ENCODE measurements at places on chromosomes 7 and 10.

- DNase-seq = no peak
Observed at GRCh38 chr10:113007343-113007771, 57.3 kb downstream of the TCF7L2 start.

- DNase-seq = no peak
Observed at GRCh38 chr7:148717266-148717793, 18.6 kb downstream of the CUL1 start.

DNA sequence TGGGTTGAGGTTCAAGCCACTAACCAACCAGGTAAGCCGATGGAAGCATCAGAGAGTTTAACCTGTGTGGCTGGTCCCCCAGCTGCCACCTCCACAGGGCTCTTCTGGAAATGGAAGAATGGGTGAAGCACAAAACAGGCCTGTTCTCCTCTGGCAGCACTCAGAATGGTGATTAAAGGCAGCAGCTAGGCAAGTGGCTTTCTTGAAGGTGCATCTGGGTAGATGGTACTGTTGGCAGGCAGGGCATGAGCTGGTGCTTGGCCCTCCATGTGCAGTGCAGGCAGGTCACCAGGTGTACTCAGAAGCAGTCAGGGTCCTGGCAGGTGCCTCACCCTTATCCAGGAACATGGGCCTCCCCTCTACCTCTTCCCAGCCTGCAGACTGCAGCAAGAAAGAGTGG is 11.5 kb downstream of the AKR1E2 start:
- no peak for DNase-seq

- DNase-seq = no peak
Observed at GRCh38 chr10:125137601-125138438, 22.5 kb downstream of the CTBP2 start.

DNA sequence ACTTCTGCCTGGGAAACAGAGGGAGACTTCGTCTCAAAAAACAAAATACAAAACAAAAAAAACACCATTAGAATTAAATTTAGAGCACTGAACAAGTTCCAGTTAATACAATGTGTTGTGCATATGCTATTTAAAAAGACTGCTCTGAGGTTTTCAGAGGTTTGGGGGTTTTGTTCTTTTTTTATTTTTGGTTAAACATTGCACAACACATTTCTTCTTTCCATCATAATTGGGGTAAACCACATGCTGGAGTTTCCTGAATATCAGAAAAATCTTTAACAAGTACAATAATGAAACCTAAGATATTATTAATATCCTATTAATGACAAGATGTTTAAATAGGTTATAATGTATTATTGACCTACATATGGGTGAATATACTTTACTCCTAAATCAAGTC is 26.3 kb downstream of the IGF2BP3 start:
- DNase-seq = no peak

GRCh38 chr7:158803367-158803969 is 25.8 kb downstream of the ESYT2 start:
- DNase-seq = no peak

DNA sequence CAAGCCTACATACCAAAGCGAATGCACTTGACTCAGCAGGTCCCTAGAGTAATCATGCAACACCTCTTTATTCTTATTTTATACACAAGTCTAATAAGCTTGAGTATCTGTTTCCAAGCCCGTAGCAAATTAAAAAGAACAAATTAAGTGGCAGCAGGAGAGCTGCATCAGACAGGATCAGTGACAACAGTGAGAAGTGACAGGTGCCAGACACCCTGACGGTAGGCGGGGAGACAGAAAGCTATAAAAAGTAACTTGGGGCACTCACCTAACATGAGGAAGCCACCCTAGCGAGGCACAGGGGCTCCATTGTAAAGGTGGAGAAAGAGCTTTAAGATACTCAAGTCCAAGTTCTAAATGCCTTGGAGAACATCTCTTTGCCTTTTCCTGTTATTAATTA is 174.2 kb downstream of the PLXNA4 start:
- no peak for DNase-seq

DNA sequence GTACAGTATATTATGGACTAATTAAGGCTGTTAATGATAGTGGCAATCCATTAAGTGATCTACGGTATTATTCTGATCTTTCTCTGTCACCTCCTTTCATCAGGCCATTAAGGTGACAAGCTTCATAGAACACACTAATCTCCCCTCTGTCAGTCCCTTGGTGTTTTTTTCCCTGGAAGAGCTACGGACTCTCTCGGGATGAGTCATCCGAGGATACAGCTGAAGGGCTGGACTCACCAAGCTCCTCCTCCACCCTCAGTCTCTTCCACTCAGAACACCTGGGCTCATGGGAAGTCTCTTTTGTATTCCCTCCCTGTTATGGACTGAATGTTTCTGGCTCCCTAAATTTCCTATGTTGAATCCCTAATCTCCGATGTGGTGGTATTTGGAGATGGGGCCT is 69.8 kb upstream of the PLXNA4 start:
- DNase-seq = no peak

DNA sequence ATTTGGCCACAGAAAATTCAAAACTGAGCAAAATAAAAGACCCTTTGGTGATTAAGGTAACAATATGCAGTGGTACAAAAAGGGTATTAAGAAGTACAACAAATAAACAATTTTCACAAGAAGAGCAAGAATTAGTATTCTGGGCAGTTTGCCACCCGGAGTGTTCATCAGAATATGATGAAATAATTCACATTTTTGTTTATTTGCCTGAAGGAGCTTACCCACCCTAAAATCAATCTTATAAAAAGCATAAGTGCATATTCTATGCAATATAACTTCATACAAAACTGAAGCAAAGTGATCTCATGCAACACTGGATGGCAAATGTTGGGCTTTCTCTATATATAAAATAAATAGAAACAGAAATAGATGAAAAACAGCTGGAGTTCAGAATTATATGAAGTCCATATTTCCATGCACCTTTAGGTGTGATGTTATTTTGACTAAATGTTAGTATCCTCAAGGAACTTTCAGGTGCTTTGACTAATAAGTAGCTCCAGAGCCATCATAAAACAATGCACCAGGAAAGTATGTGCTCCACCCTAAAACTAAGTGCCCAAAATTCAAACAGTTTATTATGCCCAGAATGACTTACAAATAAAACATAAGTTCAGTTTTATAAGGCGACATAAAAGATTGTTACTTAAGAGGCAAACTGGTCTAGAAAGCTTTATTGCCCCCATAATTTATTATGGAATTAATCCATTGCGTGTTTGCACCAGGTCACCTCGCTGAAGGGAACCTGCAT is 474.3 kb downstream of the SEMA3D start:
- DNase-seq = no peak

GRCh38 chr7:19026888-19027287 is 90.5 kb downstream of the TWIST1 start:
- DNase-seq = no peak

GRCh38 chr7:128203710-128204214 is 37.3 kb upstream of the LEP start:
- no peak for DNase-seq

- DNase-seq = no peak
Observed at GRCh38 chr10:70324339-70324861, 40.6 kb upstream of the NPFFR1 start.

DNA sequence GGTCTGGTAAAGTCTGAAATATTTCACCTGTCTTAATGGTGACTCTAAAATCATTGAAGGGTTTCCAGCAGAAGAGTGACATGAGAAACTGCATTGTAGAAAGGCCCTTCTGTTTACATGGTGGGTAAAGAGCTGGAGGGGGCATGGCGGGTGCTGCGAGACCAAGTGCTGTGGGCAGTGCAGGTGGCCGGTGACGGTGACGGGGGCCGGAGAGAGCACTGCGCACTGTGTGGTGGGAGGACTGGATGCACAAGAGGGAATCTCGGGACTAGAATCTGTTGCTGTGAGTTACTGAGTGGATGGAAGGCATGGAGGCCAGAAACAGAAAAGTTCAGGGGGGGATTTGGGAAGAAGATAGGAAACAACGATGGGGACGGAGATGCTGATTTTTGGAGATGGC is 218.7 kb downstream of the USP6NL start:
- no peak for DNase-seq

DNA sequence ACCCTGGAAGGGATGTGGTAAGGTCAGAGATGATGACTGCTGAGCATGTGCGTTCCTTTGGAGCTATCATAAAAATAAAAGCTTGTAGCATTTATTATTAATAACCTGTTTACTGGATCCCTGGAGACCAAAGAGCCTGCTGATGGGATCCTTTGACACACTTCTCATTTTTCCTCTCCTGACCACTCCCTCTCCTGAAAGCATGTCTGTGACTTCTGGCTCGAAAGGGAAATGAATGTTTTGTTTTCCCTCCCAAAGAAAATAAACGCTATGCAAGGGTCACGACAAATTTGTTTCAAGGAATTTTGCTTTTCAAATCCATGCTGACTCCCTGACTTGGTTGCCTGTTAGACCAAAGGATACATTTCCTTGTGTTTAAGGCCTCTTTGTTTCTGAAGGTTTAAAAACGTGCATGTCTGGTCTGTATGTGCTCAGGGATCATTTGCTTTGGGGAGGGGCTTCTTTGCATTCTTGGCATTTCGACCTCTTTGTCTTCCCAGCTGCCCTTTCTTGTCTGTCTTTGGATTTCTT is 185.1 kb upstream of the AGK start:
- DNase-seq = no peak

DNA sequence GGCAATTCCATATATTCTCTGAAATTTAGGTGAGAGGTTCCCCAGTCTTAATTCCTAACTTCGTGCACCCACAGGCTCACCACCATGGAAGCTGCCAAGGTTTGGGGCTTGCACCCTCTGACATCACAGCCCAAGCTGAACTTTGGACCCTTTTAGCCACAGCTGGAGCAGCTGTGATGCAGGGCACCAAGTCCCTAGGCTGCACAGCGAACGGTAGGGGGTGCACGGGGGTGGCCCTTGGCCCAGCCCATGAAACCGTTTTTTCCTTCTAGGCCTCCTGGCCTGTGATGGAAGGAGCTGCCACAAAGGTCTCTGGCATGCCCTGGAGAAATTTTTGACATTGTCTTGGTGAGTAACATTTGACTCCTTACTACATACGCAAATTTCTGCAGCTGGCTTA is 251.9 kb upstream of the GRM3 start:
- no peak for DNase-seq

DNA sequence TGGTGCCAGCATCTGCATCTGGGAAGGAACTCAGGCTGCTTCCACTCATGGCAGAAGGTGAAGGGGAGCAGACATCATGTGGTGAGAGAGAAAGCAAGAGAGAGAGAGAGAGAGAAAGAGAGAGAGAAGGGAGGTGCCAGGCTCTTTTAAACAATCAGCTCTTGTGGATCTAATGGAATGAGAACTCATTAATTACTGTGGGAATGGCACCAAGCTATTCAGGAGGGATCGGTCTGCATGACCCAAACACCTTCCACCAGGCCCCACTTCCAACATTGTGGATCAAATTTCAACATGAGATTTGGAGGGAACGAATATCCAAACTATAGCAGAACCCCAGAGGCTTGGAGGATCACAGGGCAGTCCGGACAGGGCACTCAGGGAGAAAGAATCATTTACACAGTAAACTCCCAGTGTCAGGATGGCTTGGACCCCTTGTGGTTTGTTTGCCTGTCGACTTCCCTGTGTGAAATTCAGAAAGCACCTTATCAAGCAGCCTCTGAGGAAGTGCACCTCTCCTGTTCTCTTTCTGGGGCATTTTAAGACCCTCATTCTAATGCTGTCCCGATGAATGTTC is 308.5 kb downstream of the REEP3 start:
- DNase-seq = no peak

- no peak for DNase-seq
Observed at GRCh38 chr7:1961701-1962276, 271.0 kb downstream of the MAD1L1 start.

- DNase-seq = no peak
Observed at GRCh38 chr7:8973601-8974000, 540.2 kb downstream of the NXPH1 start.

GRCh38 chr10:101218351-101219138 is 10.7 kb downstream of the LBX1 start:
- no peak for DNase-seq

DNA sequence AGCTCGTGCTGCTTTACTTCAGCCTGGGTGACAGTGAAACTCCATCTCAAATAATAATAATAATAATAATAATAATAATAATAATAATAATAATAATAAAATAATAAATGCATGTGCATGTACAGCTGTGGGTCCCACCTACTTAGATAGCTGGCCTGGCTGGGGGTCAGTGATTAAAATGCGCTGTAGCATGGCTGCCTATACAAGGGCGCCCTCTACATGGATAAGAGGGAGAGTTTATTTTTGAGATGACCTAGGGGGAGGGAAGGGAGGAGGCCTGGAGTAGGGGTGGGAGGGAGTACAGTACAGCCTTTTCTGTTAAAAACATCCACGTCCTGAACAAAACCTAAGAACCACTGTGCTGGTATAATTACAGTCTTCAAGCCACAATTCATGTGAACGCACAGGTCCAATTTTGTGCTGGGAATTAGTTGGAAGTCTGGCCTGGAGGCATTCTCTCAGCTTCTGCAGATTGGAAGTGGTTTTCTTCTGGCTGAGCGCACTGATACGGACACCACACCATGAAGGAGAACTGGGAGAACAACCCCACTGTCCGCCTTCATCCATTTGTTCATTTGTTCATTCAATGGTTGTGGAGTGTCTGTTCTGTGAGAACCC is 146.5 kb downstream of the TMEM178B start:
- DNase-seq = no peak

DNA sequence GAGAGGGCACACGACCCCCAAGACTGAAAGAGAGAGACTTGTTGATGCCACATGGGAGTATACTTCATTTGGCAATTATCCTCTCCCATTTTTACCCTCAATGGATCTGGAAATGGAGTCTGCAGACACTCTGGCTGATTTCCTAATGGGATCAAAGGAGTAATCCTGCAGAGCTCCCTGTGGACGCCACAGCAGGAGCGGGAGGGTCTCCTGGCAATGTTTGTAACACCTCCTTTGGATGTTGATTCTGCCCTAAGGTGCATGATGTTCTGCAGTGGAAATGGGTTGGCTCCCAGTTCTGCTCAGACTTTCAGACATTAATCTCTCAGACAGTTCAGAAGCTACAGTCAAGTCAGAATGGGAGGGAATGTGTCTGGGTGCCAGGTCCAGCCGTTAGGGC is 166.0 kb upstream of the WDR11 start:
- DNase-seq = no peak

DNA sequence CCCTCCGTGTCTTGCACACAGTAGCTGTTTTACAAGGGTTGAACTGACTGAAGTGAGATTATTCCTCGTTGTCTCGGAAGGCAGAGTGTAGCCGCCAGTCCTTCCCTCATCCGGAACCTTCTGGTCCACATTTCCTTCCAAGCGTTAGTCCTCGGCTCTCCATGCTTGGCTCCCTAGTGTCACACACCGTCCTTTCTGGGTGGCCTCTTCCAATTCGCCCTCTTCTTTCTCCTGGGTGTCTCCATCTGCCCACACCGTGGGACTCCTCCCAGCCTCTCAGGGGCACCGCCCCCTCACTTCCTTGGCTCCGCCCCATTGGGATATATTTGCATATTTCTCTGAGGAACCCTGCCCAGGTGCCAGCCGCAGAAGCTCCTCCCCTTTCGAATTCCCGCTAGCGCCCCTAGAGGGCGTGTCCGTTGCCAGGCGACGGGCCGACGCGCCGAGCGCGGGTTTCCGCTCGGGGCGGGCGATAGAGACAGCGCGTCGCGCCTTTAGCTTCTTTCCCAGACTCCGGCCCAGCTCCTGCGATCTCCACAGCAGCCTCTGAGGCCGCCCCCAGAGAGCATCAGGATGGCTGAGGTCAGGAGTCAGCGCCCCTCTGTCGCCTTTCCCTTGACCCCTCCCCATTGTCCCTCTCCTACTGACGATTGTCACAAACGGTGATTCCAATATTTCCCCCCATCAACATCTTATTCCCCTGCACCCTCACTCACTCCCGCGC is at the start of gene CFAP58:
TSS of gene CFAP58 (plus strand) at position 509 of the 724 bp plus-strand sequence. CDS start at position 574, 65 bp downstream.
- DNase-seq = peak; percentile 81

All from hippocampal formation (tissue), 2 donors.